ENCODE measurements at places on chromosomes 1 and 21.

- DNase-seq, result peak; percentile 87
These were observed 1.8 kb upstream of the CKS1B start for GRCh38 chr1:154972517-154973343.

DNA sequence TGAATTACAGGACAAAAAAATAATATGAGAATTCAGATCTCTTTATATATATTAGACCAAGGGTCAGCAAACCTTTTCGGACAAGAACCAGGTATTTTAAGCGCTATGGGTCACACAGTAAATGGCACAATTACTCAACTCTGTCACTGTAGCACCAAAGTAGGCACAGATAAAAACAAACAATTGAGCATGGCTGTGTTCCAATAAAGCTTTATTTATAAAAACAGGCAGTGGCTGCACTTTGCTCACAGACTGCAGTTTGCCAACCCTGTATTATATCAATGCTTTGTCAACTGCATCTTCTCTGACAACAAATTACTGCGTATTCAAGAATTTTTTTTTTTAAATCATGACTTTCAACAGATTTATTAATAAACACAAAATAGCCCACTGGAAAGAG lies 29.8 kb downstream of the EDEM3 start:
- DNase-seq, result no peak

DNA sequence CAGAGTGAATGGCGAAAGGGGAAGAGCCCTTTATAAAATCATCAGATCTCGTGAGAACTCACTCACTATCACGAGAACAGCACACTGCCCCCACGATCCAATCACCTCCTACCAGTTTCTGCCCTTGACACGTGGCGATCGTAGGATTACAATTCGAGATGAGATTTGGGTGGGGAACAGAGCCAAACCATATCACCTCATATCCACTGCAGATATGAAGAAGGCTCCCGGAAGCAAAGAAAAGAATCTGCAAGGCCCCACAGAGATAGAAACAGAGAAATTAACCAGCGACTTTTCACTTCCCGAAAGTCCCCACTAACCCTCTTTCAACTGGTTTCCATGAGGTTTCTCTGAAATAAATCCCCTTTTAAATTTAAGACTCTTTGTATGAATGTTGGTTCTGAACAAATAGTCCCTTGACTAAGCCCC lies 86.2 kb upstream of the IRF2BP2 start:
- DNase-seq, result no peak

GRCh38 chr1:154405747-154406571 lies 816 bp downstream of the IL6R start:
- no peak for DNase-seq

- no peak for DNase-seq
These were observed 46.2 kb upstream of the BCL10 start for GRCh38 chr1:85322655-85323054.

DNA sequence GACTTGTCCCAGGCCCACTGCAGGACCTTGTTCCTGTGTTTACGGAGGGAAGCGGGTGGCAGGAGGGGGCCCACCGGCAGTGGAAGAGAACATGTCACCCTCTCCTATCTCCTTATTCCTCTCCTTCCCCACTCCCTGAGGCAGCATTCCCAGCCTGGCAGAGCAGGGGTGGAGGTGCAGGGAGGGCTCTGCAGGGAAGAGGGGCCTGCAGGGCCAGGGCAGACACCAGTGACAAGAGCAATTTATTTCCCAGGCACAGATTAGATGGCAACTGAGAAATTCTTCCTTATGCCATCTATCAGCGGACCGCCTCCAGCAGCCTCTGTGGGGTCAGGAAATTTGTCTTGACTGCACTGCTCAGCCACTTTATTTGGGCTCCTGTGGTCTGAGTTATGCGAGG lies 105.8 kb downstream of the DDX20 start:
- no peak for DNase-seq

- DNase-seq, result no peak
These were observed 11.9 kb downstream of the ECE1 start for GRCh38 chr1:21278208-21278859.

- no peak for DNase-seq
These were observed 99.1 kb upstream of the GFI1 start for GRCh38 chr1:92585831-92586230.

DNA sequence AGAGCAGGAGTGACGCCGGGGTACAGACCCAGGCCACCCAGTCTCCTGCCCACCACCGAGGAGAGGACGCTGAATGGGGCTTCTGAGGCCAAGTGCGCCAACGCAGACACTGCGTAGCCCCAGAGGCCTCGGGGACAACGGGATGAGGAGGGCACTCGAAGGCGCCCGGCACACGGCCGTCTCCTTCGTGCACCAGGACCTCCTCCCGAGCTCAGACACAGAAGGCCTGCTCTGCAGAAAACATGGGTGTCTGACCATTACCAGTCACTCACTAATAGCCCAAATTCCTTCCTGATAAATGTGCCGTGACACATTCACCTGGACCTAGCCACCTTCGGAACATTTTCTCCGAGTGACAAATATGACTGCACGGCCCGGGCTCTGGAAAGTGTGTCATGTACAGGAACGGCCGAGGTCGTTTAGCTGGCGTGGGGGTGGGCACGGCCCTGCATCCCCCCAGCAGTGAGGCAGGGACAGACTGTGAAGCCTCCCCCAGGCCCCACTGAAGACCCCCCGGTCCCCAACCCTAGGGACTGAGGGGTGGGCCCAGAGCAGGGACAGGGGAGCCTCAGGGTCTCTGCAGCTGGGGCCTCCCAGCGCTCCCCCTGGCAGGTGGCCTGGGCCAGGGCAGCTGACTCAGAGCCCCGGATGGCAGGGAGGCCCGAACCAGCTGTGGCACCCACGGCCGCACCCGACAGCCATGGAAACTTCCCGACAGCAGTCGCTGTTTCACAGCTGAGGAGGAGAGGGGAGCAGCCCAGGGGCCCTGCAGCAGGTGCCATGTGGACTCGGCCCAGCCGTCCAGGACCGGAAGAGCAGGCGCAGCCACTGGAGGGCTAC lies 16.7 kb upstream of the COL6A2 start:
- DNase-seq, result no peak

All from fibroblast of skin of left biceps (primary cell).